ENCODE measurements at places on chromosomes 1 and 21. TPM values are rescaled to one million over a fixed set of nuclear protein-coding genes. Genes with fewer than 3 reads are reported as not detected.
A peak's percentile ranks its signal among the peaks of the same experiment; 100 is the strongest.

The PRAMEF12 gene
- not detected for total RNA-seq

The GNAI3 gene
- total RNA-seq: 5.4 TPM

- no peaks in the 10 kb centered on the region for H3K4me1 ChIP-seq
- no peak for DNase-seq
- no peaks in the 10 kb centered on the region for H3K27me3 ChIP-seq
- H3K27ac ChIP-seq: no peak overlapping the region
- H3K4me3 ChIP-seq: no peak overlapping the region
Observed at GRCh38 chr1:110948038-110948810, 15.5 kb downstream of the LRIF1 start.

The TNFRSF1B gene
- total RNA-seq: 99.6 TPM

DNA sequence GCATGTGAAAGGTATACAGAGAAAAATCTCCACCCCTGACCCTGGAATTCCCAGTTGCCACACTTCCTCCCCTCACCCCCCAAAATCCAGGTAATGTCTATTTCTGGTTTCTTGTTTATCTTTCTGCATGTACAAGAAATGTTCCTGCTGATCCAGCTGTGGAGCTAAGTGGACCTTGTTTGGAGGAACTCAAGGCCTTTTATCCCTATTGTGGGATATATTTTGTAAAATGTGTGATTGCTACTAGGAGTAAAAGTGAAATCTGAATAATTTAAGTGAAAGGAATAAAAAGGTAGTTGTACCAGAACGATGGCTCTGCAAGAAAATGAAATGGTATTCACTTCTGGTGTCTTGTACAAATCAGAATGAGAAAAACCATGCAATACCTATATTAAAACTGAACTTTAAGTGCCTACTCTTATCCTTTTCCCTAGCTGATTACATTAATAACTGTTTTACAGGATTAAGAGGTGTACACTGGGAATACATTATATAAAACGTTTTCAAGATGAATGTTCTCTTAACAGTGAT lies 3.0 kb downstream of the SPEN start:
- no peaks in the 10 kb centered on the region for H3K27me3 ChIP-seq
- no peak for DNase-seq
- no peaks in the 10 kb centered on the region for H3K36me3 ChIP-seq
- H3K27ac ChIP-seq: no peak overlapping the region
- no peak overlapping the region for H3K4me3 ChIP-seq

GRCh38 chr1:115164940-115165705 lies 75.8 kb upstream of the TSPAN2 start:
- no peaks in the 10 kb centered on the region for H3K36me3 ChIP-seq
- no peak overlapping the region for H3K4me3 ChIP-seq
- H3K4me1 ChIP-seq: no peaks in the 10 kb centered on the region
- DNase-seq: no peak
- H3K27ac ChIP-seq: no peak overlapping the region
- peaks cover 4% of the 10 kb centered on the region for H3K27me3 ChIP-seq

- H3K27ac ChIP-seq: no peak overlapping the region
- no peaks in the 10 kb centered on the region for H3K36me3 ChIP-seq
- no peak overlapping the region for H3K4me3 ChIP-seq
- no peaks in the 10 kb centered on the region for H3K4me1 ChIP-seq
Observed at GRCh38 chr1:233679591-233680373, 65.9 kb downstream of the KCNK1 start.

DNA sequence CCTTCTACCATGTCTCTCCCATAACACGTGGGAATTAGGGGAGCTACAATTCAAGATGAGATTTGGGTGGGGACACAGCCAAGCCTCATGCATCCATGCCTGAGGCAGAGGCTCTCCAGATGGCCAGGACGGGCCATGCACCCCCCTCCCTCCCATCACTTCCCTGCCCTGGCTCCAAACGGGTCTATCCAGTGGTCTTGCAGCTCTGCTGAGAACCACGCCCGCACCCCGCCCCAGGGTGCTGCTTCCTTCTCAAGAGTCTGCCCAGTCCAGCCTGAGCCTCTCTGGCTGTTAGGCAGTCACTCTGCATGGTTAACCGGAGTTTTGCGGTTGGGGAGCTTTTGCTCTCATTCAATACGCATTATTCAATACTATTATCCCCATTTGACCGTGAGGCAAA lies 131.5 kb upstream of the TMEM51 start:
- no peaks in the 10 kb centered on the region for H3K4me1 ChIP-seq
- H3K27ac ChIP-seq: no peak overlapping the region
- H3K27me3 ChIP-seq: peaks cover 20% of the 10 kb centered on the region
- no peak for DNase-seq
- no peak overlapping the region for H3K4me3 ChIP-seq
- no peaks in the 10 kb centered on the region for H3K36me3 ChIP-seq

GRCh38 chr1:31460027-31460426 lies 47.0 kb downstream of the SERINC2 start:
- H3K4me3 ChIP-seq: no peak overlapping the region
- H3K4me1 ChIP-seq: no peaks in the 10 kb centered on the region
- H3K27me3 ChIP-seq: no peaks in the 10 kb centered on the region
- H3K27ac ChIP-seq: no peak overlapping the region
- DNase-seq: no peak

The SH3BGR gene
- 1.8 TPM for total RNA-seq

The OR6K3 gene
- not detected for total RNA-seq

DNA sequence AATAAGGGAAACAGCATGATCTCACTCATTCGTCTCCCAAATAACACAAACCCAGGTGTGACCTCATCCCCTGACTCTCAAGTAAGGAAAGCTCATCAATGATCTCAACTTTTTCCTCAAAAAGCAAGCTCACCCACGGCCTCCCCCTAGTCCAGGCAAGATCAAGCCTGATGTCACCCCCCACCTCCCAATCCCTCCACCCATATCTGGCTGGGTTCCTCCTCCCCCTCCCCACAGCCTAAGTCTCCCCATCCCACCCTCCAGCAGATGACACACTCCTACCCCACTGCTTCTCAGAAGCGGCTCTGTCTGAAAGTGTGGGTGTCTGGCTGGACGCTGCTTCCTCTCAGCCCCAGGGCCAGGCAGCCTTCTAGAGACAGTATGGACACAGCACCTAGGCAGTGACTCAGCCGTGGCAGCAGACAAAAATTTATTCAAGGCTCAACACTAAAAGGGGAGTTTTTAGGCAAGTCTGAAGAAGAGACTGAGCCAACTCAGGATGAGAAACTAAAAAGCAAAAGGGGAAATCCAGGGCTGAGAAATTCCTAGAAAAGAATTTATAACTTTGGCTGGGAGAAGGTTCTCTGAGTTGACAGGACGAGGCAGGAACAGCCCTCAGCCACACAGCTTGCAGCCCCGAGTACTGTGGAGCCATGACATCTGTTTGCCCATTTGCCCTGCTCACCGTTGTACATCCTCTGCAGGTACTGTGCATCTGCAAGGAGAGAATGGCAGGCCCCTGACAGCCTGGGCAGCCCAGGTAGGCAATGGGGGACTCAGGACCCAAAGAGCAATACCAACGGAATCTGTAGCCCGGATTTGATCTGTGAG lies 81.6 kb upstream of the LRRC8D start:
- peak overlapping the region; percentile 69 for H3K27ac ChIP-seq
- H3K4me3 ChIP-seq: no peak overlapping the region
- H3K27me3 ChIP-seq: no peaks in the 10 kb centered on the region
- peaks cover 34% of the 10 kb centered on the region for H3K4me1 ChIP-seq

GRCh38 chr1:207745839-207746767 lies 5.8 kb upstream of the CD46 start:
- no peak overlapping the region for H3K4me3 ChIP-seq
- peaks cover 3% of the 10 kb centered on the region for H3K27me3 ChIP-seq
- H3K36me3 ChIP-seq: no peaks in the 10 kb centered on the region
- no peak overlapping the region for H3K27ac ChIP-seq
- peaks cover 27% of the 10 kb centered on the region for H3K4me1 ChIP-seq
- no peak for DNase-seq

DNA sequence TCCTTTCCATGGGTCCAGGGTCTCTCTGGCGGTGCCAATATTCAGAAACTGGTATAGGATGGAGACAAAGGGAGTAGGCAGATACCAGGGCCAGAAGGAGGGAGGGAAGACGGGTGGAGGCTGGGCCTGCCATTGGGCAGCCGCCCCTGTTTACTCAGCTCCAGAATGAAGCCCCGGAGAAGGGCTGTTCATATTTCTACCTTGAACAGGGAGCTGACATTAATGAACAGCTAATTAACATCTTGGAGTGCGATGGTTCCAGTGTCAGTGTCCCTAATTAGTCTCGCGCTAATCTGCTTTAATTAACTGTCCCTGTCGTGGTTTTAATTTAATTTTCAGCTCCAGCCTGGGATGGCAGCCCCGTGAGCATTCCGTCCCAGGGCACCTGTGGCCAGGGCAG lies 113.8 kb downstream of the EPHB2 start:
- no peak overlapping the region for H3K27ac ChIP-seq
- H3K4me1 ChIP-seq: no peaks in the 10 kb centered on the region
- H3K36me3 ChIP-seq: no peaks in the 10 kb centered on the region
- H3K27me3 ChIP-seq: no peaks in the 10 kb centered on the region
- no peak for DNase-seq
- no peak overlapping the region for H3K4me3 ChIP-seq

The PLEKHN1 gene
- total RNA-seq: 7.3 TPM

DNA sequence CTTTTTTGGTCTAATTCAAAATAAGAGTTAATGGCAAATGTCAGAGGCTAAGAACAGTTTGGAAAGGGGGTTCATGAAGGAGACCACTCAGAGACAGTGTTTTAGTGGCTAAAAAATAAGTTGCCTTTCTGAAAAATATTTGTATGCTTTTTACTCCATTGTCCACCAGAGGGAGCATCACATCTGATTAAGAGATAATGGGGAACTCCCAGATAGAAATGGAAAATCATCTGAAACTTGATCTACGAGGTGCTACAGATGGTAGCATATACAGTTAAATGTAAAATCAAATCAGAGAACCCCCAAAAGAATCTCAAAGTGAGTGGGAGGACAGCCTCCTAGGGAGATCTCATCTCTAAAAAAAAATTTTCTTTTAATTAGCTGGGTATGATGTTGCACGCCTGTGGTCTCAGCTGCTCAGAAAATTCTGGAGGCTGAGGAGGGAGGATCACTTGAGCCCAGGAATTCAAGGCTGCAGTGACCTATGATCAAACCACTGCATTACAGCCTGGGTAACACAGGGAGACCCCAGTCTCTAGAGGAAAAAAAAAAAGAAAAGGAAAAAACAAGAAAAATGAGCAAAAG lies 9.7 kb downstream of the SMYD3 start:
- H3K4me1 ChIP-seq: no peaks in the 10 kb centered on the region
- no peaks in the 10 kb centered on the region for H3K27me3 ChIP-seq
- no peak overlapping the region for H3K4me3 ChIP-seq
- peak; percentile 84 for DNase-seq

GRCh38 chr1:244435562-244436205 lies 16.0 kb downstream of the ADSS2 start:
- H3K27me3 ChIP-seq: no peaks in the 10 kb centered on the region
- no peak overlapping the region for H3K27ac ChIP-seq
- peaks cover 33% of the 10 kb centered on the region for H3K36me3 ChIP-seq
- H3K4me3 ChIP-seq: no peak overlapping the region

GRCh38 chr21:33883118-33883517 lies 32.5 kb downstream of the ATP5PO start:
- H3K4me1 ChIP-seq: no peaks in the 10 kb centered on the region
- no peak overlapping the region for H3K4me3 ChIP-seq
- H3K27ac ChIP-seq: no peak overlapping the region
- H3K27me3 ChIP-seq: peaks cover 21% of the 10 kb centered on the region
- no peaks in the 10 kb centered on the region for H3K36me3 ChIP-seq

GRCh38 chr1:57532299-57532698 lies 108.4 kb upstream of the DAB1 start:
- no peaks in the 10 kb centered on the region for H3K27me3 ChIP-seq
- H3K4me3 ChIP-seq: no peak overlapping the region
- H3K27ac ChIP-seq: no peak overlapping the region
- no peaks in the 10 kb centered on the region for H3K36me3 ChIP-seq
- no peaks in the 10 kb centered on the region for H3K4me1 ChIP-seq

Data from T-cell (primary cell).